ENCODE measurements at places on chromosomes 4 and X.

DNA sequence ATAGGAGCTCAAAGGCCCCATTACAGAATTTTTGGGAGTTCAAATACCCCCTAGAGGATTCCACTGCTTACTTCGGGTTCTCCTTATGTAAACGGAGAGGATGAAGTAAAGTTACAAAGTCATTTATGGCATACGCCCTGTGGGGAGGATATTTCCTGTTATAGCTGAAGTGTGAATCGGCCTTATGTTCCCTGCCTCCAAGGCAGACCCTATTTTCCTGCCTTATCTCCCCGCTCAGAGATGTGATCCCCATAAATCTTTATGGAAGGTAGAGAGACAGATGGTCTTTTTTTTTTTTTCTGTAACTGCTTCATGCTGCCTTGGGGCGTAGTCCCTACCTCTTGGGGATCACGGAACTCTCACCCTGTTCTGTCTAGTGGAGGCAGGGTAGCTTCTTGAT, 56.0 kb upstream of the DHX15 start:
- no peaks in the 10 kb centered on the region for H3K4me1 ChIP-seq
- no peak for DNase-seq
- H3K27me3 ChIP-seq = no peaks in the 10 kb centered on the region
- H3K36me3 ChIP-seq = no peaks in the 10 kb centered on the region

GRCh38 chrX:40746521-40746920, 11.2 kb upstream of the MED14 start:
- peaks cover 8% of the 10 kb centered on the region for H3K4me1 ChIP-seq
- no peak for DNase-seq
- H3K4me3 ChIP-seq = no peak overlapping the region
- no peak overlapping the region for H3K27ac ChIP-seq
- no peaks in the 10 kb centered on the region for H3K36me3 ChIP-seq

GRCh38 chr4:47837908-47838294, at the start of gene CORIN:
TSS of gene CORIN (minus strand) at chr4:47838067. CDS start at chr4:47837949, 118 bp downstream.
- no peaks in the 10 kb centered on the region for H3K27me3 ChIP-seq
- DNase-seq = peak; percentile 60
- peaks cover 62% of the 10 kb centered on the region for H3K4me1 ChIP-seq
- H3K27ac ChIP-seq = peak within 1 kb of the TSS; percentile 57

GRCh38 chrX:31132821-31133241, 61.0 kb upstream of the FTHL17 start:
- no peak for DNase-seq
- peaks cover 2% of the 10 kb centered on the region for H3K4me1 ChIP-seq
- H3K27ac ChIP-seq = no peak overlapping the region
- H3K4me3 ChIP-seq = no peak overlapping the region
- no peaks in the 10 kb centered on the region for H3K27me3 ChIP-seq

DNA sequence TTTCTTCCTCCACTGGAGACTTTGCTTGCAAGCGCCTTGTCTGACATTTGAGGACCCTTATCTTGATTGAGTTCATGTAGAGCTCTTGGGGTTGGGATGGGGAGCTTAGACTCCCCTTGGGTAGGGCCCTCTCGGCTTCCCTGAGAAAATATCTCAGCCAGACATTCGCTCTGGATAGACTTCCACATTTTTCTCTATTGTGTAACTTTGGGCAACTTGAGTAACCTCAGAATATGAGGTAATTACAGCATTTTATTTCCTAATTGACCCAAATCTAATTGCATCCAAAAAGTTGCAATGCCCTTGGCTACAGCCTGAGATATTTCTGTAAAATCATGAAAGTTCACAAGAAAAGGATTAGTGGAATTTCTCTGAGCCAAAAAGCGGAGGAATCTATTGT, 102.8 kb upstream of the MXRA5 start:
- no peaks in the 10 kb centered on the region for H3K4me1 ChIP-seq
- H3K27ac ChIP-seq = no peak overlapping the region
- H3K4me3 ChIP-seq = no peak overlapping the region
- no peaks in the 10 kb centered on the region for H3K36me3 ChIP-seq

DNA sequence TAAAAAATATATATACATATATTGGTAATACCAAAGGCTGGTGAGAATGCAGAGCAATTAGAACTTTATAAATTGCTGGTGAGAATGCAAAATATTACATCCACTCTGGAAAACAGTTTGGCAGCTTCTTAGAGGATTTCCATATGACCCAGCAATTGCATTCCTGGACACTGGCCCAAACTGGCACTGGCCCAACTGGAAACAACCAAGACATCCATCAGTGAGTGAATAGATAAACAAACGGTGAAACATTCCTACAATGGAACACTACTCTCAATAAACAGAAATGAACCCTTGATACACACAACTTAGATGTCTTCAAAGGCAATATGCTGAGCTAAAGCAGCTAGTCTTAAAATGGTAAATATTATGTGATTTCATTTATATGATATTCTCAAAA, 524.2 kb downstream of the IQCM start:
- no peaks in the 10 kb centered on the region for H3K27me3 ChIP-seq
- no peaks in the 10 kb centered on the region for H3K36me3 ChIP-seq
- no peak overlapping the region for H3K4me3 ChIP-seq
- DNase-seq = no peak

DNA sequence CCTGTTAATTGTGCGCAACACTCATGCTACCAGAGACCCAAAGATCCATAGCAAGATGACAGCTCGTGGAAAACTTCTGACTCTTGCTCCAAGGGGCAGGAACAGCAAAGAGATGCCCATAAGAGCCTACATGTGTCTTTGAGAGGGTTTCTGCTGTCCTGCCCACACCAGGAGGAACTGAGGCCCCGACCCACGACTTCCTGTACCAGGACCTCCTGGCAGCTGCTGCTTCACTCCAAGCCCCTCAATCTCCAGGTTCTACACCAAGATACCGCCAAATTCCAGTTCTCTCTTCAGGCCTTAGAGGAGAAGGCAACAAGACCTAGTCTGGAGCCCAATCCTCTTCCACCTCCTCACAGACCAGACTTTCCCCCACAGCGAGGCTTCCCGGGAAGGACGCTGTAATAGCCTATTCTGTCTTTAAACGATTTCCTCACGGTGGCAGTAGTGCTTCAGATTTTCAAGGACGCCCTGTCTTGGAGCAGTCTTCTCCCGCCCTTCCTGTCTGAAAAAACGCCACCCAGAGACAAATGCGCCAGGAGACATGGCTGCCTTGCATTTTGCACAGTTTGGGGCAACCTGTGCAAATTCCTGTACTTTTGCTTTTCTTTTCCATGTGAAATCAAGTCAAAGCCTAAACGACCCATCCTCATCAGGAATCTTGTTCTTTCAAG, 230.2 kb upstream of the STK26 start:
- H3K27me3 ChIP-seq = no peaks in the 10 kb centered on the region
- peaks cover 20% of the 10 kb centered on the region for H3K4me1 ChIP-seq
- peak; percentile 98 for DNase-seq
- peak overlapping the region; percentile 60 for H3K4me3 ChIP-seq
- H3K27ac ChIP-seq = peak overlapping the region; percentile 71

DNA sequence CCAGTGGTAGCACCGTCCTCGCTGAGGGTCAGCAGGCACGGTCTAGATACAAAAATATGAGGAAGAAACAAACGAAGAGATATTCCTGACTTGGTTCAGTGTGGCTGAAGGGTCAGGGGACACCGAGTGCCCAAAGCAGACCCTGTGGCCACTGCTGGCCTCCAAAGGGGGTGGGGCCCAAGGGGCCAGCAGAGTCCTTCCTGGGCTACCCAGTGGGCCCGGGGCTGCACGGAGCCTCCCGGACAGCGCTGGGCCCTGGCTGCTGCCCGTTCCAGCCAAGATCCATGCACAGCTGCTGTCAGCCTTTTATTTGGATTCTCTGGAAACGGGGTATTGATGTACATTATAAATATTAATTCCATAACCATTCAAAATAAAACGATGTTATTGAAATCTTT, 20.4 kb downstream of the NELFA start:
- H3K4me1 ChIP-seq = no peaks in the 10 kb centered on the region
- H3K4me3 ChIP-seq = no peak overlapping the region
- H3K27me3 ChIP-seq = no peaks in the 10 kb centered on the region
- no peak overlapping the region for H3K27ac ChIP-seq
- no peaks in the 10 kb centered on the region for H3K36me3 ChIP-seq

DNA sequence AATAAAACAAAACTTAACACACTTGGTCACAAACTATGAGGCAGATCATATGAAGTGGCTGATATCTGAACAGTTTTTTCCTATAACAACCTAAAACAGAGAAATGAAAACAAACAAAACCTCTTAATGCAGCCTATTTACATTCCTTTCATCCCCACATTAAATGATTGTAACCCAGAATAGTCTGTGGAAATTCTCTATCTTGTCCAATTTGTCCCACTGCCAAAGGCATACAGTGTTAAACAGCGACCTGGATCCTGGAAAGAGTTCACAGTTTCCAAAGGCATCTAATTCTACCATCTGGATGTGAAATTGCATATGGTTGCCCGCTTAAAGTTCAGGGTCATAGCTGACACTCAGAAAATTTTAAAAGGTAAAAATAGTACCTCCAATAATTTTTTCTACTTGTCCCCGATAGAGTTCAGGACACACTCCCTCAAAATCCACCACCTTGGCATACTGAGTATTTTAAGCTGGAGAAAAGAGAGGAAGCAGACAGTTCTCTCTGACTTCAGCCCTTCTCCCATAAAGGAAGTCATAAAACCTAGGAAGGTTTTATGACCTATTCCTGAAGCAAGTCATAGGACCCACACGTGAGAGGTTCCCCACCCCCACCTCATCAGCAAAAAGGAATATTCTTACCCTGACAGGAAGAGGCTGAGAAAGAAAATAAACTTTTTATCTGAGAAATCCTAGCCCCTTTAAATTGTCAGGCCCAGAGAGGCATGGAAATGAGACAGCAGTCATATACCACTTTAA, 270.2 kb downstream of the PAPSS1 start:
- no peaks in the 10 kb centered on the region for H3K36me3 ChIP-seq
- H3K4me3 ChIP-seq = no peak overlapping the region
- DNase-seq = no peak
- H3K27ac ChIP-seq = no peak overlapping the region
- H3K4me1 ChIP-seq = no peaks in the 10 kb centered on the region
